ENCODE measurements at places on chromosomes 13 and 19. TPM values are rescaled to one million over a fixed set of nuclear protein-coding genes. Genes with fewer than 3 reads are reported as not detected.

GRCh38 chr13:24006520-24007248, 109.4 kb upstream of the C1QTNF9B start:
- no peak for DNase-seq

Gene CYP4F2
- total RNA-seq: not detected

DNA sequence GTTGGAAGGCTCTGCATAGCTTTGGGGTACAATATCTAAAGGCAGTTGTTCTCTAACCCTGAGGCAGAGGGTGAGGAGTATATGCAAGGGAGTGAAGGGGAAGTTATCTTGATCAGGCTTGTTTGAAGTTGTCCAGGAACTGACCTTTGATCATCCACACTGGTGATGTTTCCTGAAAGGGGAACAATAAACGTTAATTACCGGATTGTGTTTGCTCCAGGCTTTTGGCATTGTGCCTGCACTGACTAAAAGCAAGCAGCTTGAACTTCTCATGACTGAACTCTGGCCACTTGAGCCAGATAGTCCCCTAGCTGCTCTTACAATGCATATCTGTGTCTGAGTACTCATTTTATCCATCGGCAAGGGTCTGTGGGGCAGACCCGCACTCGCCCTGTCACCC, 27.0 kb upstream of the ZNF726 start:
- no peak for DNase-seq

GRCh38 chr13:59490651-59491050, 673.1 kb downstream of the DIAPH3 start:
- DNase-seq: no peak

- DNase-seq: no peak
These were observed 280.6 kb downstream of the SHISA2 start for GRCh38 chr13:25771202-25771601.

DNA sequence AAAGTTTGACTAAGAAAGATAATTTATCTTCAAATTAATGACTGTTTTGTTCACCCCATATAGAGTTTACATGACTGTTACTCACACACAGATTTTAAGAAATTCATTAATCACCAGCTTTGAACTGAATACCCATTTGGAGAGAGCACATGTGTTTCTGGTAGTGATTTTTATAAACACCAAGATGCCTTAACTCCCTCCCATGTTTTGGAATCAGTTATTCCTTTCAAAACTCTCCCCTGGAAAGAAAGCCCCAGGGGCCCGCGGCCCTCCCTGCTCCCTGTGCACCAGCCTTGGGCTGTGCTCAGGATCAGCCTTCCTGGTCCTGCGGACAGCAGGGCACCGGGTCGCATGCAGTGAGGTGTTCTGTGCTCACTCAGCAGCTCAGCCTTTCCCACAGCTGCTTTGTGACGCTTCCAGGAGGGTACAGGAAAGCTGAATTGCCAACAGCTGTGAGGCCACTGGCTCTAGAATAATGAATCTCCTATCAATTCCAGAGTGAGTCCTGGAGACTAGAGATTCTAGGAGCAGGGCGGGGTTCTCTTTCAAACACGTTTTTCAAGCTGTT, 483.2 kb downstream of the EFNB2 start:
- DNase-seq: no peak

- DNase-seq: no peak
These were observed 72.5 kb upstream of the KCTD15 start for GRCh38 chr19:33724021-33724720.

DNA sequence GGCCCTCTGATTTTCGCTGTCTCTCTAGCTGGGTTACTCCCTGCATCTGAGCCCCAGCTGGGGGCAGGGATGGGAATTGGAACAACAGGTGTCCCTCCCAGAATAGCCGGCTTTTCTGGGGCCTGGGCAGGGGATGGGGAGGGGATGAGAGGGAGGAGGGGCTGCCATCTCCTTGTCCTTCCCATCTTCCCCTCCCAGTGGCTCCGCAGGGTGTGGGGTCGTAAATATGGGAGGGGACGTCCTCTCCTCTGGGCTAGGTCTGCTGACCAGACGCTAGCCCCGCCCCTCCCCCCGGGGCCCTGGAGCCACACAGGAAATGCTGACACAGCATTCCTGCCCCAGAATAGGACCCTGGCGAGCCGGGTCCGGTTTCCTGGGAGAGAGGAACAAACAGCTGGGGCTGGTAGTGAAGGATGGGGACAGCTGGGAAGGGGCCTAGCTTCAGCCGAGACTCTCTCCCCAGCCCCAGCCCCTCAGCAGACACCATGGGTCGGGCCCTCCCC, 1.1 kb downstream of the RYR1 start:
- no peak for DNase-seq

Gene ZNF737
- 5.3 TPM for total RNA-seq

Gene ZGLP1
- 1.8 TPM for total RNA-seq

Gene ZNF792
- total RNA-seq: 5.5 TPM

DNA sequence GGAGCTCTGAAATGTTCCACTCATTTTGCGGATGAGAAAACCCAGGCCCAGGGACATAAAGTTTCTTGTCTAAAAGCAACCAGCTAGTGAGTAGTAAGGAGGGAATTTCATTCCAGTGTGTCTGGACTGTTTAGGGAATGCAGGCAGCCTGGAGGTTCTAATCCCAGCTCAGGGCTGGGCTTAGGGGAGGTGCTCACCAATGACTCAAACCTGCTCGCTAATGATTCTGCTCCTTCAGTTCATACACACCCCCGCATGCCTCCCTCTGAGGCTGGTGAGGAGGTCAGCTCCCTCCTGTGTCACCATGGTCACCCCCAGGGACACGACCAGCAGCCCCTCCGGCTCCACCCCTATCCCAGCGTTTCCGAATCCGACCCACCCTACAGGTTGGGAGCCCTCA, 34.6 kb downstream of the CYP4F2 start:
- no peak for DNase-seq

GRCh38 chr13:26280295-26280694, 26.4 kb downstream of the CDK8 start:
- no peak for DNase-seq

Gene SERP2
- total RNA-seq: 14.6 TPM

Gene CEACAM8
- total RNA-seq: not detected

GRCh38 chr19:55070466-55071128, 5.1 kb upstream of the EPS8L1 start:
- DNase-seq: no peak

DNA sequence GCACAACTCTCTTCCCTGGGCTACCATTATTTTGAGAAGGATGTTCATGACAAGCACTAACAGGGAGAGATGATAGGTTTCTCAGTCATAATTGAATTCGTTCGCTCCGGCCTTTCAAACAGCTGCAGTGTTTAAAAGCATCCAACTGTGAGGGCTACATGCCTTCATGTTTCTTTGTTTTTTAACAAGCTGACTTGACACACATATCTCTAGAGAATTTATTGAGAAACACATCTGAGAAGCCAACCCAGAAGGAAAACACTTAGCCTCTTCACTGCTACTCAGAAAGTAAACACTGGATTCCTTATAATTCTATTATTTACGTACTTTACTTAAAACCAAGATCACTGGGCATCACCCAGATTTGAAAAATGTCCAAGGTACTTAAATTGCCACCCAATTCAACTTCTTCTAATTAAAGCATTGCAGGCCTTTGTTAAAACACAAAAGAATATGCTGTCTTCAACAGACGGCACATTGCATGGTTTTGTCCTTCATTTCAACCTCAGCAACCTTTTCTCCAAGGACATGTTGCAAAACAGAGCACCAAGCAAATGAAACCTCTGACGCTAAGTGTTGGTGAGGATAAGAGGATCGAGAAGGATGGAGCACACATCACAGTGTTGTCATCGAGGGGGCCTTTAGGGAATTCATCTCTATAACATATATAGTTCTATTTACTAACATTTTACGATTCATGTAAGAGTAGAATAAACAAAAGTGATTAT, 75.8 kb downstream of the TBC1D4 start:
- no peak for DNase-seq

DNA sequence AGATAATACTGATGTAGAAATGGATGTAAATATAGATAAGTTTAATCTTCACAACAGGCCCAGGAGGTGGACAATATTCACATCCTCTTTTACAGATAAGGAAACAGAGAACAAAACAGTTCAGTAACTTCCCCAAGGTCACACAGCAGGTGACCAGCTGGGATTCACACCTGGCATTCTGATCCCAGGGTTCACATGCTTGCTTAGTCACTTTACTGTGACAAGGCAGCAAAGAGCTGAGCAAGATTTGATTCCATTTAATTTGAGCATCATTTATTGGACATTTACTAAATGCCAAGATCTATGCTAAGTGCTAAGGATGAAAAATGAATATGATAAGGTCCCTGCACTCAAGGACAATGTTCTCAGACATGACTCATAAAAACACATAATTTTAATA, 94.1 kb upstream of the STARD13 start:
- no peak for DNase-seq

GRCh38 chr19:47068876-47069406, 20.5 kb upstream of the TMEM160 start:
- no peak for DNase-seq

- no peak for DNase-seq
These were observed 248.3 kb downstream of the DCLK1 start for GRCh38 chr13:35882722-35883497.

GRCh38 chr13:25231517-25231916, 55.8 kb downstream of the MTMR6 start:
- no peak for DNase-seq

DNA sequence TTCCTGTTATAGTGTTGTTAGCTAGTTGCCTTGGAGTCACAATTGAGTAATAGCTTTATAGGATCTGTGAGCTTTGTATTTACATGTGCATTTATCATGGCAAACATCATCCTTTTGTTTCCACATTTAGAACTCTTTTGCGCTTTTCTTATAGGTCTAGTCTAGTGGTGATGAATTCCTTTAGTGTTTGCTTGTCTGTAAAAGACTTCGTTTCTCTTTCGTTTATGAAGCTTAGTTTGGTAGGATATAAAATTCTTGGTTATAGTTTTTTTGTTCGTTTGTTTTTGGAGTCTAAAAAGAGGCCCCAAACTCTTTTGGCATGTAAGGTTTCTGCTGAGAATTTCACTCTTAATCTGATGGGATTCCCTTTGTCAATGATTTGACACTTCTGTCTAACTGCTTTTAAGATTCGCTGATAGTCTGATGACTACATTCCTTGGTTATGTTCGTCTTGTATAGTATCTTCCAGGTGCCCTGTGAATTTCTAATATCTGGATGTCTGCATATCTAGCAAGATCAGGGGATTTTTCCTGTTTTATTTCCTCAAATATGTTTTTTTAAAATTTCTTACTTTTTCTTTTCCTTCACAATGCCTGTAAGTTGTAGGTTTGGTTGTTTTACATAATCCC, 20.2 kb downstream of the DNAJC3 start:
- DNase-seq: no peak
